ENCODE measurements at places on chromosomes 4 and X.

DNA sequence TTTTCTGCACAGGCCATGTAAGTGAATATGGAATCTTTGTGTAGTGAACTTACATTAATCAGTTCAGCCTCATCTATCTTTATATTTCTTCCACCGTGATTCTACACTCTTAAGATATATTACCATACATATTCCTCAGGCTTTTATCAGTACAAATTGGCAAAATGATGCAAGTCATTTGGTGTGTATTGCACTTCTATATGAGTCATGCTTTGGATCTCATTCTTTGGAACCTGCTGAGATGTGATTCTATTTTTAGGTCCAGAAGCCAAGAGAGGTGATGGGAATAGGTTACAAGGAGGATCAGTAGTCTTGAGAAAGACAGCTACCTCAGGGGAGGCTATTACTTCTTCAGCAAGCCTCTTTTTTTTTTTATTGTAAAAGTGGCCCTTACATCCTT is 204.4 kb downstream of the ZNF330 start:
- no peak for DNase-seq

- DNase-seq: no peak
Measured at GRCh38 chr4:150345207-150345744, 236.7 kb upstream of the MAB21L2 start.

- no peak for DNase-seq
Measured at GRCh38 chr4:68079928-68080327, 49.7 kb downstream of the TMPRSS11F start.

GRCh38 chr4:182235021-182235795 is 8.0 kb upstream of the TENM3 start:
- no peak for DNase-seq

- no peak for DNase-seq
Measured at GRCh38 chr4:67483868-67484602, 61.3 kb downstream of the CENPC start.

- no peak for DNase-seq
Measured at GRCh38 chr4:40325406-40326019, 9.6 kb upstream of the CHRNA9 start.

GRCh38 chr4:159608436-159608835 is 505.6 kb downstream of the RAPGEF2 start:
- DNase-seq: no peak

GRCh38 chrX:997631-998137 is 214.8 kb downstream of the CRLF2 start:
- DNase-seq: no peak

GRCh38 chrX:131558562-131558961 is 14.7 kb downstream of the OR13H1 start:
- no peak for DNase-seq

- no peak for DNase-seq
Measured at GRCh38 chr4:156293657-156294297, 340.1 kb upstream of the CTSO start.

GRCh38 chrX:13216139-13216538 is 103.7 kb downstream of the ATXN3L start:
- no peak for DNase-seq

DNA sequence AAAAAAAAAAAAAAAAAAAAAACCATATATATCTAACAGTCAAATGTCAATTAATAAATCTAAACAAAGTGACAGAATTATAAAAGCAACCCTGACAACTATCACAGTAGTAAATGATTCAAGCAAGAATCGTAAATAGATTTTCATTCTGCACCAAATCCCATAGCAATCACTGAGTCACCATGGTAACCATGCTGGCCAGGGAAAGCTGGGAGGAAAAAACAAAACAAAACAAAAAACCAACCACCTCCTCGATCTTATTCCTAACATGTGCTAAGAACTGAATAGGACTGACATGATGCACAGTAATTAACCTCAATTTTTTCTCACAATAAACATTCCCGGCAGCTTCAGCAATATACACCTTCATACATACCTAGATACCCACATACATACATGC is 30.6 kb upstream of the RAB40A start:
- DNase-seq: no peak

GRCh38 chr4:5014007-5014682 is 5.1 kb downstream of the CYTL1 start:
- DNase-seq: no peak

DNA sequence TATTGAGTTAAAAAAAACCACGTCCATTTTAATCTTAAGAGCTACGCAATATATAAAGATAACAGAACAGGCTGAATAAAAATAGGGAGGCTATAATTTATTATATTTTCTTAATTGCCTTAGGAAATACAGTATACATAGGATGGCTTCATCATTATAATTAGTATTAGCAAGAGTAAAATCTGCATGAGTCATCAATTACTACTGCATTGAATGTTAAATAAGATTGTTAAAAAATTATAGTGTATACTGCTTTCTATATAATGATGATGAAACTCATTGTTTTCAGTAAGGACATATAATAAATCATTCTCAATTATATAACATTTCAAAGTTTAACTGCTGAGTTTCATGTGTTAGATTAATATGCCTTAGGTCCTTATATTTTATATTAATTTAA is 133.4 kb upstream of the GRID2 start:
- no peak for DNase-seq

- DNase-seq: no peak
Measured at GRCh38 chr4:77501851-77502250, 103.8 kb upstream of the CXCL13 start.

GRCh38 chr4:24624381-24624780 is 40.0 kb upstream of the DHX15 start:
- DNase-seq: no peak

DNA sequence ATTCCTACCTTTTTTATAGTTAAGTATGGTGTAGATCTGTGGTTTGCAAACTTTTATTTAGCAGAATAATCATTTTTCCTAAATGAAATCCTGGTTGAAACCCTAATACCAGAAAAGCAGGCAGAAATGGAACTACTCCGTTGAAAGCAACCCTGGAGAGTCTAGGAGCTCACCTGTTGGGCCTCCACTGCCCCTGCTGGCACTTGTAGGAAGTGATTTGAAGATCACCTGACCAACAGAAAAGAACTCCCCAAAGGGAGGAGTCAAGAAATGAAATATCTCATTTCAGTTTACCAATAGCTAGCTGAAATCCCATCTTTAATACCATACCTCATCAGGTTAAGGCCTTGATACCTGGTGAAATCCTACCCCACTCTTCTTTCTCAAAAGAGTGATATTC is 277.1 kb downstream of the KLHL13 start:
- no peak for DNase-seq

- no peak for DNase-seq
Measured at GRCh38 chrX:2967998-2968909, 38.1 kb upstream of the ARSH start.

Data from cortex of kidney (tissue), 1 donor.